ENCODE measurements at places on chromosomes 2 and 18. TPM values are rescaled to one million over a fixed set of nuclear protein-coding genes. Genes with fewer than 3 reads are reported as not detected.

GRCh38 chr2:172673056-172673683 lies 62.5 kb upstream of the RAPGEF4 start:
- no peak for DNase-seq

DNA sequence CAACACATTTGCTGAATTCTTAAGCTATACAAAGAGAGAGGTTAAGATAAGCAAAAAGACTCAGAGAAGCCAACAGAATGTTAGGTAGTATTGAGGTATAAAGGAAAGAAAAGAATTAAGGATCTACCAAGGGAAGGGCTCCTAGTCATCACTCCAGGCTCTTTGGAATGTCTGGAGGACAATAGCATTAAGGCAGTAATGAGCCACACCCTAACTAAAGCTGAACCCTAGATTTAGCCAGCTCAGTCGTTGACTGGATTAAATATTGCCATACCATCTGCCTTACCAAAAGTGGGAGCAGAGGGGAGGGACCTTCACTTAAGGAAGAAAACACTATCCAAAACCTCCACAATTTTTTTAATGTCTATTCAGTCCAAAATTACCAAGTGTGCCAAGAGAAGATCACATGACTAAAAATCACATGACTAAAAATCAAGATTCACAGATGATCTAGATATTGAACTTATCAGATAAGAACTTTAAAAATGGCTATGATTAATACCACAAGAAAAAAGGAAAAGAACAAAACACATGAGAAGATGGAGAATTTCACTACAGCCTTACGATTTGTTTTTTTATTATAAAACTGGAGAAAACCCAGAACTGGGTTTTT lies 59.7 kb downstream of the EXOC6B start:
- DNase-seq, result no peak

AQP12A gene
- not detected for total RNA-seq

- no peak for DNase-seq
These were observed 155.8 kb downstream of the PTPRM start for GRCh38 chr18:7722955-7723354.

Data from activated CD4-positive, alpha-beta T cell treated with anti-CD3 and anti-CD28 coated beads for 36 hours (primary cell).